ENCODE measurements at places on chromosomes 2 and 18. TPM values are rescaled to one million over a fixed set of nuclear protein-coding genes. Genes with fewer than 3 reads are reported as not detected.

DNA sequence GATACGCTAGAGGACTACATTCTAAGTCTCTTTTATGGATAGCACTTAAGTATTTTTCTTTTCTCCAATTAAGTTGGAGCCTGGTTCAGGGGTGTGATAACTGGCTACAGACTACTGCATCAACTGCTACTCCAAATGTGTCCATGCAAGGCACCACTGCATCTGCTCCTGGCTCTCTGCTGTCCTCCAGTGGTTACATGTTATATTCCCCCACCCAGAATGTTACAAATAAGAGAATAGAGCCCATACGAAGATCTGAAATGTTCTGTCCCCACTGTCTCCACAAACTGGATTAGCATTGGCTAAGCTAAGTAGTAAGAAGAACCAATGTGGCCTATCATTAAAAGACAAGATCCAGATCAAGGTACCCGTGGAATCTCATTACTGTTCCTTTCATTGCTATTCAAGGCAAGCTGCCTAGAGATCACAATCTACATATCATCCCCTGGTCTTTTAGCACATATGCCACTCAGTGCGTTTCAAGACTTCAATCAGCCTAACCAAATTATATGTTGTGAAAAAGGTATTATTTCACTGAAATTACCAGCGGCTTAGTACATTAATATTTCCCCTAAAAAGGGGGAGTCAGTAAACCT lies 308.3 kb upstream of the SLC8A1 start:
- H3K4me3 ChIP-seq = no peak overlapping the region
- peaks cover 8% of the 10 kb centered on the region for H3K4me1 ChIP-seq
- no peak overlapping the region for H3K27ac ChIP-seq
- no peaks in the 10 kb centered on the region for H3K36me3 ChIP-seq
- no peaks in the 10 kb centered on the region for H3K27me3 ChIP-seq
- DNase-seq = no peak

- peaks cover 15% of the 10 kb centered on the region for H3K4me1 ChIP-seq
- H3K27me3 ChIP-seq = no peaks in the 10 kb centered on the region
- DNase-seq = no peak
- H3K36me3 ChIP-seq = no peaks in the 10 kb centered on the region
- no peak overlapping the region for H3K27ac ChIP-seq
Observed at GRCh38 chr2:200735061-200735460, 76.6 kb upstream of the BZW1 start.

DNA sequence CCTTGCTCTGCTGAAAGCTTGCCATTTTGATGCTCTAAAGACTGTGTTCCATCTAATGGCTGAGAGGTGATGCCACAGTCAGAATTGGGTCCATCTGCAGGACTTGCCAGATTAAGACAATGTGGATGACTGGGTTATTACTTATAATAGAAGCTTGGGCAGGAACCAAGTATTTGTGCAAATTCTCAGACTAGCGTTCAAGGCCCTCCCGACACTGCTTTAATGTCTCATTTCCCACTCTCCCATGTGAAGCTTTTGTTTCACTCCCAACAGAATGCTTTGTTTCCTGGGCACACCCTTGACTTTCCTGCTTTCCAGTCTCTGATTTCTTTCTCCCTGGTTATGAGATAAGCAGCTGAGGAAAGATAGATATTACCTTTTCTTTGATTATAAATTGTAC lies 215.8 kb downstream of the KCNS3 start:
- DNase-seq = no peak
- H3K27ac ChIP-seq = no peak overlapping the region
- peaks cover 9% of the 10 kb centered on the region for H3K4me1 ChIP-seq
- no peaks in the 10 kb centered on the region for H3K27me3 ChIP-seq
- H3K36me3 ChIP-seq = no peaks in the 10 kb centered on the region

DNA sequence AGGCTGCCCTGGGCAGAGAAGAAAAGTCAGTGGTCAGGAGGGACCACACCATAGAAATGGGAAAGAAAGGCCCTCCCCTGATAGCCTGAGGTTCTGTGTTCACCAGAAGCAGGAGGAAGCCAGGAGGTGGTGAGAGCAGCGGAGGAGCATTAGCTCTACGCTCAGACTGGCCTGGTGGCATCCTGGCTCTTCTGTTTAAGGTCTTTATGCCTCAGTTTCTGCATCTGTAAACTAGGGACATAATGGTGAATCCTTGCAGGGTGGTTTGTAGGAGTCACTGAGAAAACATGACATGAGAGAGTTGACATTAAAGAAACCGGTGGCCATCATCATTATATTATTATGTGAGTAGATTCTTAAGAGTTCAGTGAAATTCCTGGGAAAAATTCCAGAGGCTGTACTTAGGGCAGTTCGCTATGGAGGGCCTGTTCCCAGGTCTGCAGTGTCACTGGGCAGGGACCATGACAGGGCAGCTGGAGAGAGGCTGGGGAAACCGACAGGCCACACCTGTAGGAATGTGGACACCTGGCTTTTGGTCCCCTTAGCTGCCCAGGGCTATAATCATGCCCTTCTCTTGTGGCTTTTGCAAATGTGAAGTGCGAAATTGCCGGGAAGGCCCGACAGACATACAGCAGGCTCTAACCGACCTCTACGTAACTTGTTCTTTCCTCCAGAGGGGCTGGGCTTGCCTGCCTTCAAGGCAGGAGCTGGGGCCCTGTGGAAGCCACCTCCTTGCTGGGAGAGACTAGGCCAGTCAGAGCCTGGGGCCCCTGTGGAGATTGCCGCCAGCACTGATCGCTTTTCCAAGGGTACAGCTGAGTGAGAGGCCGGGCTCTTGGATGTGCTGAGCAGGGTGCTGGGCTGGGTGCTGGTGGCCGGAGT lies 31.0 kb downstream of the GLI2 start:
- peaks cover 3% of the 10 kb centered on the region for H3K4me1 ChIP-seq
- no peak for DNase-seq
- H3K4me3 ChIP-seq = no peak overlapping the region
- no peaks in the 10 kb centered on the region for H3K36me3 ChIP-seq
- H3K27me3 ChIP-seq = no peaks in the 10 kb centered on the region
- no peak overlapping the region for H3K27ac ChIP-seq

DNA sequence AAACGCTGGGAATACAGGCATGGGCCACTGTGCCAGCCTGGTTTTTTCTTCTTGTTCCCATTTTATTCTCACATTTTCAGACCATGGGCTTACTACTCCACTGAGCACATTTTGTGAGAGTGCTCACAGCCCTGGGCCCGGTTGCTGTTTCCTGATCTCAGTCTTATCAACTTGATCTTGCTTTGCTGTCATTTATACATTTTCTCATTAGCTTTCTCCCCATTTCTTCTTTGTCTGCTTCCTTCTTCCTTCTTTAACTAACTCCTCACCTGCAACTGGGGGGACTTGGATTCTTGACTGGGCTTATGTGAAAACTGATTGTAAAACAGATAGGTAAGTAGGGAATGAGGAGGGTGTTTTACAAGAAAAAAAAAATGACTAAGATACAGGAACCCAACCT lies 117.3 kb downstream of the PLB1 start:
- H3K27me3 ChIP-seq = no peaks in the 10 kb centered on the region
- H3K36me3 ChIP-seq = no peaks in the 10 kb centered on the region
- no peak for DNase-seq
- peaks cover 74% of the 10 kb centered on the region for H3K4me1 ChIP-seq

- no peaks in the 10 kb centered on the region for H3K36me3 ChIP-seq
- no peaks in the 10 kb centered on the region for H3K27me3 ChIP-seq
- H3K4me3 ChIP-seq = no peak overlapping the region
- H3K27ac ChIP-seq = no peak overlapping the region
- DNase-seq = no peak
Observed at GRCh38 chr2:121297217-121297830, 12.3 kb upstream of the TFCP2L1 start.

- no peaks in the 10 kb centered on the region for H3K36me3 ChIP-seq
- DNase-seq = no peak
- H3K4me1 ChIP-seq = no peaks in the 10 kb centered on the region
- no peak overlapping the region for H3K27ac ChIP-seq
- no peak overlapping the region for H3K4me3 ChIP-seq
Observed at GRCh38 chr18:59823596-59824195, 76.1 kb upstream of the PMAIP1 start.

- H3K4me1 ChIP-seq = no peaks in the 10 kb centered on the region
- H3K27me3 ChIP-seq = no peaks in the 10 kb centered on the region
- no peak overlapping the region for H3K4me3 ChIP-seq
Observed at GRCh38 chr2:1563084-1563857, 150.0 kb downstream of the TPO start.

DNA sequence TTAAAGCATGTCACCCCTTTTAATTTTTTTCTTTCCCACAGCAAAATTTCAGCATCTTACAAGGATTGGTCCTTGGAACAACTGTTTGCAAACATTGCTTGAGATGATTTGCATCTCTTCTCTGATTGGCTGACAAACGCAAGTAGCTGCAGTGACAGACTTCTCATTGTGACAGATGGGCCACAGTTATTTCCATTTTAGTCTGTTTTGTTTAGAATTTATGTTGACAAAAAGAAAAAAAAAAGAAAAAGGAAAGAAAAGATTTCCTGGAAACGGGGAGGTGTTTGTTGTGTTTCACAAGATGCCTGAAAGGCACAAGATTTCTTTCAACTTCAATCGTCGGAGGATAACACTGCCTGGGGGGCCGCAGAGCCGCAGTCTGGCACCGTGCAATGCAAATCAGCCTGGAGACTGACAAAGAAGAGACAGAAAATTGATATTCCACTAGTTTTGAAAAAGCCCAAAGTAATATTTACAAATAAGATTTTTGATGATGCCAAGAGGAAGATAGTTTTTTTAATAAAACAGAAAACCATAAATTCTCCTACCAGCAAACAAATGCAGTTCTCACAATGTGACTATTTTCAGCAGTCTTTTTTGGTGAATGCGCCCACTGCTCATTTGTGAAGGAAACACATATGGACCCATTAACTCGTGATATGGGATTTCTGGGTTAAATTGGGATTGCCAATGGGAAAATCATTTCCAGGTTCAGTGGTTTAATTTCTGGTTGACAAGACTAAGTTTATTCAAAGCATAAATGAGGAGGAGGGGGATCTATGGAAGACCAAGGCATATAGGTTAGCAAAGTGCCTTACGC lies 296.2 kb upstream of the SMIM21 start:
- H3K27ac ChIP-seq = no peak overlapping the region
- no peak overlapping the region for H3K4me3 ChIP-seq
- DNase-seq = no peak
- H3K4me1 ChIP-seq = no peaks in the 10 kb centered on the region

DNA sequence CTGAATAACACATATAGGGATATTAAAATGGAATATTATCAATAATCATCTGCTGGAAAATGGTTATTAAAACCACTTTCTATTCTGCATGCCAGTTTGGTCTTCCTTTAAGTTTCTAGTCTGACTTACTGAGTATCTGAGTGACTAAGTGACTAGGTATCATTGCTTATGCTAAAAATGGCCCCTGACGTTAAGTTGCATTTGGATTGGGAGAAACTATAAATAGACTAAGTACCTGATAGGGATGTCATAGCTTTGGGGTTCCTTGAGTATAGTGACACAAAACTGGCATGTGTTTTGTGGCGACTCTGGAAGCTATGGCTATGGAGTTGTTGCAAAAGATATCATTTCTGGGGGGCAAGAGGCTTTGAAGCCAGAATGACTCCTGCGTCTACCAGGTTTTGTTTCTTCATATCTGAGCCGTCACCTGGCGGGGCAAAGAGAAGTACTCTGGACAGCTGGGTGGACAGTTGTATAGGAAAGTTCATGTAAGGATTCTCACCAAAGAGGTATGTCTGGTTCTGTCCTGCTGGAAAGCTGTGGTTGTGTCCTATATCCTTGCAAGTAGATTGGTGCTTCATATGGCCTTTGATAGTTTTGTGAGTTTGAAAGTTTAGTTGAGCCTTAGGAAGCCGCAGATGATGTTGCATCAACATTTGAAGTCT lies 17.9 kb downstream of the ITGAV start:
- no peaks in the 10 kb centered on the region for H3K27me3 ChIP-seq
- no peak overlapping the region for H3K4me3 ChIP-seq
- H3K27ac ChIP-seq = no peak overlapping the region
- no peak for DNase-seq
- H3K4me1 ChIP-seq = peaks cover 47% of the 10 kb centered on the region
- H3K36me3 ChIP-seq = no peaks in the 10 kb centered on the region

DNA sequence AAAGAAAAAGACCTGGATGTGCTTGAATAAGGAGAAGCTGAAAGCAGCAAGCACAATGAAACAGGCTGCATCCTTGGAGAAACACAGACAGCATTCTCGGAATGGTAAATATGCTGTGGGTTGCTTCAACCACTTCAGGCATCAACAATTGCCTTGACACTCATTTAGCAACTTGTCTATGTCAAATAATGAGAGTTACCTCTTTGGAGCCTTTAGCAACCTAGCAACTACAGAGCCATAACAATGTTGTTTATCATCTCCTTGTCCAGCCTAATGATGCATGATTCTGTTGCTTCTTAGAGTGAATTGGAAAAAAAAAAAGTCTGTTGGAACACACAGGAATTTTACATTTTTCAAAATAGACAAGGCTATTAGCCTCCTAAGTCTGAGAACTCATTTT lies 410.6 kb downstream of the PIK3C3 start:
- H3K36me3 ChIP-seq = no peaks in the 10 kb centered on the region
- no peaks in the 10 kb centered on the region for H3K27me3 ChIP-seq
- H3K4me1 ChIP-seq = no peaks in the 10 kb centered on the region
- DNase-seq = no peak
- H3K4me3 ChIP-seq = no peak overlapping the region

DNA sequence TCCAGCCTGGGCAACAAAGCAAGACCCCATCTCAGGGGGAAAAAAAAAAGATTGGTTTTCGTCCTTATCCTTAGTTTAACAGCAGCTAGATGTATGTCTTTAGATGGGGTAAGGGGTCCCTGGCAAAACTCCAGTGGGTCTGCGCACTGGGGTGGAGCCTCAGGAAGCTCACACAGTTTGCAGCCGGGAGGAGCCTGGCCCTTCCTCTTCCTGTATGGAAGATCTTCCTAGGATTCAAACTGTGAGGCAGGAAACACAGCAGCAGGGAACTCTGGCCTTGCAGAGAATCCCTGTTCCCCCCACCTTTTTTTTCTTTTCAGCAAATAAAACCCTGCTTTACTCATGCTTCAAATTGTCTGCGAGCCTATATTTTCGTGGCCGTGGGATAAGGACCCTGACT lies 12.5 kb upstream of the GRP start:
- no peaks in the 10 kb centered on the region for H3K4me1 ChIP-seq
- no peak overlapping the region for H3K4me3 ChIP-seq
- H3K36me3 ChIP-seq = no peaks in the 10 kb centered on the region
- no peak for DNase-seq
- no peaks in the 10 kb centered on the region for H3K27me3 ChIP-seq

- no peak overlapping the region for H3K4me3 ChIP-seq
- H3K27me3 ChIP-seq = no peaks in the 10 kb centered on the region
- no peak for DNase-seq
- H3K27ac ChIP-seq = no peak overlapping the region
- no peaks in the 10 kb centered on the region for H3K36me3 ChIP-seq
Observed at GRCh38 chr18:74381621-74382295, 66.1 kb downstream of the C18orf63 start.

DNA sequence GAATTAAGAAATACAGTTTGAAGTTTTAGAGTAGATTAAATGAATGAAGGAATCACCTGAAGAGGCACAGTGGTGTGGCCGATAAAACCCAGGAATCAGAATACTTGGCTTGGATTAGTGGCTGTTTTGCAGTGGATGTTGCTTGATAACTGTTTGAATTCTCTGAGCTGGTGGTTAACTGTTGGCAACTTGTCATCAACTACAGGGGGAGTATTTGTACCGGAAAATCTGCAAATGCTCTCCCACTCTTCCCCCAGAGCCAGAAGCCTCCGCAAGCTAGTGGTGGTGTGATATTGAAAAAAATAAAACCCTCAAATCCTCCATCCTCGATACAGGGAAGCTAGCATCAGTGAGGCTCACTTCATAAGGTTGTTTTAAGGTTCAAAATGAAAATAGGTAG lies 326.7 kb downstream of the DPP10 start:
- H3K4me1 ChIP-seq = no peaks in the 10 kb centered on the region
- no peaks in the 10 kb centered on the region for H3K36me3 ChIP-seq
- no peak overlapping the region for H3K27ac ChIP-seq

Gene FAM237A
- total RNA-seq = not detected

Gene ZNF521
- 8.0 TPM for total RNA-seq

Gene FKBP1B
- 7.3 TPM for total RNA-seq
